ENCODE measurements at places on chromosomes 6 and 20.
A peak's percentile ranks its signal among the peaks of the same experiment; 100 is the strongest.

- DNase-seq = no peak
Measured at GRCh38 chr6:97136626-97137358, 146.2 kb downstream of the MMS22L start.

DNA sequence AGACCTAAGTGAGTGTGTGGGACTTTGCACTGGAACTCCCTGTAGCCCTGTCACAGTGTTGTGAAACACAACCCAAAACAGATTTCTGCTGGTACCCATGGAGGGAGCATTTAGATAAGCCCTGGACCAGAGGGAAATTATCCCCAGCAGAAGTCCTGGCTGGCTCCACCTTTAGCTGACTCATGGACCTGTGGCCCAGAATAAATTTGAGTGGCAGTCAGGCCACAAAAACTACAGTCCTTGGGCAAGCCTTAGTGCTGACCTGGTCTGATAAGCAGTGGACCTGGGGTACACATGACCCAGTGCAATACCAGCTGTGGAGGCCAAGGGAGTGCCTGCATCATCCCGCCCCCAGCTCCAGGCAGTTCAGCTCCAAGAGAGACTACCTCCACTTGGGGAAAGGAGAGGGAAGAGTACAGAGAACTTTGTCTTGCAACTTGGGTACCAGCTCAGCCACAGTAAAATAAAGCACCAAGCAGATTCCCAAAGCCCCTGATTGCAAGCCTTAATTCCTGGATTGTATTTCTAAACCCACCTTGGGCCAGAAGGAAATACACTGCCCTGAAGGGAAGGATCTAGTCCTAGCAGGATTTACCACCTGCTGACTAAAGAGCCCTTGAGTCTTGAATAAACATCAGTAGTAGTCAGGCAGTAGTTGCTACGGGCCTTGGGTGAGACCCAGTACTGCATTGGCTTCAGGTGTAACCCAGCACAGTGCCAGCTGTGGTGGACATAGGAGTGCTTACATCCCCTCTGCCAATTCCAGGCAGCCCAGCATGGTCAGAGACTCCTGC, 140.4 kb upstream of the COL21A1 start:
- DNase-seq = peak; percentile 98

- no peak for DNase-seq
Measured at GRCh38 chr6:130482645-130483390, 117.0 kb downstream of the TMEM200A start.

DNA sequence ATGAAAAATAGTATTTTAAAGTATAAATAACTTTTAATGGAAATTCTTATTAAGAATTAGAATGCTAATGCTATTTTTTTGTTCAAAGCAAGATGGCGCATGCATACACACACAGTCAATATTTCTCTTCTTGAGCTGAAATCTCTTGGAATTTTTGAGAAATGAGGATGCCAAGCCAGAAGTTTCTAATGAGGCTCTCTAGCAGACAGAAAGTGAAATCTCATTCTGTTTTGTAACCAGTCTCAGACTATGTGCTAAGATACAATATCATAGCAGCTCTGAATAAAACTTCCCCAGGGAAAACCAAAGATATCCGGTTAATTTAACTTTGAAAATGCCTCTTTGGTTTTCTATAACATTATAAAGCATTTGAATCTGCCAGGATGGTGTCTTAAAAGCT, 97.2 kb upstream of the HDAC2 start:
- DNase-seq = no peak

GRCh38 chr6:168920289-168920688, 333.4 kb downstream of the THBS2 start:
- DNase-seq = no peak

GRCh38 chr6:88895911-88896310, 67.5 kb downstream of the RNGTT start:
- no peak for DNase-seq

DNA sequence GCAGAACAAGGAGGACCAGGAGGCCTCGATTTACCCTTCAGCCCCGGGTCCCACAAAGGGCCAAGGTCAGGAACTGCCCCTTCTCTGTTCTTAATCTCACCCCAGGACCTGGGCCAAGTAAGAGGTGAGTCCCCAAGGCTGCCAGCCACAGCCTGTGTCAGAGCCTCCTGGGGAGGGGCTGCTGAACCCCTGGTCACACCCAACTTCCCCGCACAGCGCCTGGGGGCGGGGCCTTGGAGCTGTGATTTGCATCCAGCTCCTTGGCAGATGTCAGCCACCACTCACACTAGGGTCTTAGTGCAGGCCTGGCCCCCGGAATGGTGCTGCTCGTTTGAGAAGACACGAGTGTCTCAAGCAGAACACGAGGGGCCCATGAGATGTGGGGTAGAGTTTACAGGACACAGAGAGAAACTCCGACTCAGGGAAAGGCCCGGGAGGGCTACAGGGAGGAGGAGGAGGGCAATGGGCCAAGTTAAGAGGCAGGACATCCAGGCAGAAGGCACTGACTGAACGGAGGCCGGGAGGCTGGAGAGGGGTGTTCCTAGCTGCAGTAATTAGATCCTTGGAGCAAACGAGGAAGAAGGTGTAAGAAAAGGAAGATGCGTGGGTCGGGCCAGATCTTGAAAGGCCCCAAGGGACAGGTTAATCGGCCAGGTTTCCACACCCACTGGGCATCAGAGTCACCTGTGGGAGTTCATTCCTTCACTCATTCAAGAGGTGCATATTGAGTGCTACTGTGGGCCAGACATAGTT, 26.9 kb downstream of the ZBP1 start:
- no peak for DNase-seq

DNA sequence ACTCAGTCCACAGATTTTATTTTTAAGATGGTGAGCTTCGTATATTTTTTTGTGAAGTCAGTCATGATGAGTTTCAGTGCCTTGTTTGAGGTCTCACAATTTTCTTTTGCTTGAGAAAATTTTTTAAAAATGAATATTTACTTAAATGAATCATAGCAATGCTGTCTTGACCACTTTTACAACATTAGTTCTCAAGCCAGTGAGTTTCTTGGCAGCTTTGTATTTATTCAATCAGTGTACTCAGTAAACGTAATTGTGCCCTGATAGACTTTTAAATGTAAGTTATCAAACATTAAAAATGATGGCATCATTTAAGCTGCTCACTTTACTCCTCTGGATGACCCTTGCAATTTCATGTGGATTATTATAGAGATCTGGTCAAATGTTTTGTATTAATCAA, 261.4 kb downstream of the KHDC1L start:
- no peak for DNase-seq

DNA sequence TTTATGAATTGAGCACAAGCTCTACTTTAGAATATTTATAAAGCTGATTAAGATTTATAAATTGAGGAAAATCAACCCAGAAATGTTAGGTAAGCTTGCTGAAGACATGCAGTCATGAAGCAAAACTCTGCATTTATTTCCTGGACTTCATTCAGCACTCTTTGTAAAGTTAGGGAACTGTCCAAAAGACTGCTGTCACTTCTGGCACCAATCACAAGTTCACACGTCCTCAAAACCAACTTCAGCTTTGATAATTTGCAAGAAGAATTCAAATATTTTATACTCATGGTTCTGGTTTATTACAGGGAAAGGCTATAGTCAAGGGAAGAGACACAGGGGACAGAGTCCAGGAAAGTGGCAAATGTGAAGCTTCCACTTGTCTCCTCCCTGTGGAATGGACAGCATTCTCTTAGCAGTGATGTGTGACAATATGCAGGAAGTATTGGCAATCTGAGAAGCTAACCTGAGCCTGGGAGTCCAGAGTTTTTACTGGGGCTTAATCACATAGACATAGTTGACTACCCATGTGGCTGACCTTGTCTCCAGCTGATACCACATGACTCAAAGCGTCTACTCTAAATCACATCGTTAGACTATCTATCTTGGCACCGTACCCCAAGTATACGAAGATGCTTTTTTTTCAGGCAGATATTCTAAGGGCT, 85.4 kb downstream of the PPP1R14C start:
- DNase-seq = no peak

DNA sequence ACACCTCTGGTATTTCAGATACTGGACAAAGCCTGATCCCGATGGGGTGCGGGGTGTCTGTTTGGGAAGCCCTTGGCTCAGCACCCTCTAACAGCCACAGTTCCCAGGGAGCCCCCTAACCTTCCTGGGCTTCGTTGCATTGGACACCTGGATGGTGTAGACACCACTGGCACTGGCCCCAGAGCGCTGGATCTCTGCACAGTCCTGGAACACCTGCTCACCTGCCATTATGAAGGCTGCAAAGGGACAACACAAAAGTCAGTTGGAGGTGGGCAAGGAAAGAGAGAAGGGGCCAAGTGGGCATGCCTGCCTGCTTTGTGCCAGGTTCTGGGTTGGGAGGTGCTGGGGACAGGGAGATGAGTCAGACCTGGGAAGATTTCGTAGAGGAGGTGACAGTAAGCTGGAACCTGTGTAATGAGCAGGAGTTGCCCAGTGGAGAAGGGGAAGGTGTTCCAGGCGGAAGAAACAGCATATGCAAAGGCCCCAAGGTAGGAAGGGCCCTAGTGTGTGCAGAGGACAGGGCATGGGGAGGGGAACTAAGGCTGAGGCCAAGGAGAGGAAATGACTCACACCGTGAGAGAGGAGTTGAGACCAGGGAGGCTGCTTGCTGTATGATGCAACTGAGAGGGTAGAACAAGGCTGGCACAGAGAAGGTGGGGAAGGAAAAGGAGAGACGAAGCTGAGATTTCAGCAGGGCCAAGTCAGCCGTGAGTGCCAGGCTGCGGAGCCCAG, 34.9 kb downstream of the ANGPT4 start:
- DNase-seq = no peak

- DNase-seq = no peak
Measured at GRCh38 chr6:118683881-118684872, 32.8 kb upstream of the CEP85L start.

DNA sequence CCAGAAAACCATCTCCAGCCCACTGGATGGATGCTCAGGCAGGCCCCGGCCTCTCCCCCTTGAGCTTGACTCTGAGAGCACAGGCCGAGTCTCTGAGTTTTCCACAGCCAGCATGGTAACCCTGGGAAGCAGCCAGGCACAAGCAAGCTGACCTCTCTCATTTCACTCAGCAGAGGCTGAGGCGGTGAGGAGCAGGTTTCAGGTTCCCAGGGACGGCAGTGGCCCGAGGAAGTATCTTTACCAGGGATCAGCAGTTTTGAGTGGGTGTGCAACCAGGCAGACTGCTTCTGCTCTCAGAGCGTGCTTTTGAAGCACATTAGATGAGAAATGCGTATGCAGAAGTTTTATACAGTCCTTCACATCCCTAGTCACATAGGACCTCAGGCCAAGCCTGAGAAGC, 12.6 kb downstream of the HCK start:
- DNase-seq = no peak

DNA sequence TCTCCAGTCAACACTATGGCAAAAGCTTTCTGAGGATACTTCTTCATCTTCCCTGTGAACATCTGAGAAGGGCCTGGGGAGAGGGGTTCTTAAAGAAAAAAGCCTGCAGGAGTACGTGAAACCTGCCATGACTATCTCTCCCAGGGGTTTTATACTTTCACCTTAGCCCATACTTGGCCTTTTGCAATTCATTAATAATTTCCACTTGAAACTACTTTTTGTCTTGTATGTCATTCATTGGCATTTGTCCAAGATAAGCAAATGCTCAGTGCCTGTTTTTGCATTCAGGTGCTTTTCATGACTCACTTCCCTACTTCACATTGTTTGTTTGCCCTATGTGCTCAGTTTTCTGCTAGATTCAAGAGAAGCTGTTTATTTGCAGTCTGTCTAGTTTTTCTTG, 580.3 kb upstream of the GJE1 start:
- DNase-seq = peak; percentile 77

- no peak for DNase-seq
Measured at GRCh38 chr6:97462031-97462430, 179.0 kb upstream of the MMS22L start.

- no peak for DNase-seq
Measured at GRCh38 chr6:81755551-81755950, 3.1 kb upstream of the TENT5A start.

DNA sequence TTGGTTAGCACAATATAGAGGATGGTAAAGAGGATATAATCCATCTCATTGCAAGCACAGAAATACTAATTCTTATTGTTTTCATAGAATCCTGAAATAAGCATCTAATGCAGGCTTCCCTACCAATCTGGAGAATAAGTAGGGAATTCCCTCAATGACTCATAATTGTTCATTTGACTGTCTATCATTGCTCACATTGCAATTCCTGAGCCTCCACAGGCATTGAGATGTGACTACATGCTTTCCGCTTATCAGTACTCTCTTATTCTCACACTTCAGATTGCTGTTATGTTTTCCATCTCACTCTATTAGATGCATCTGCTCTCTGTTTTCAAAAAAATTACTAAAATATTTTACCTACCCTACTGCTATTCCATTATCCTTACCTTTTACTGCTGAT, 216.2 kb upstream of the PRSS16 start:
- no peak for DNase-seq

- no peak for DNase-seq
Measured at GRCh38 chr6:36631326-36632011, 37.3 kb downstream of the SRSF3 start.

DNA sequence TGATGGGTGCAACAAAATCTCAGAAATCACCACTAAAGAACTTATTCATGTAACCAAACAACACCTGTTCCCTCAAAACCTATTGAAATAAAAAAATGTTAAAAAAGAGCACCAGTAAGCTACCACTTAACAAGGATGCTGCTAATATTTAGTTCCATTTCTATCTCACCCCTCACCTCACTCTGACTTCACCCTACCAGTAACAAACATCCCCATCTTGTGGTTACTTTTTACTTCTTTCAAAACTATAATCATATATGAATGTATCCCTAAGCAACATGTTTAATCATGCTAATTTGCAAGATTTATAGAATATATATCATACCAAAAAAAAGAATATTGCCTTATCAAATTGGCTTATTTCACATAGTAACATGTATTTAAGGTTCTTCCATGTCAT, 27.4 kb upstream of the SLC24A3 start:
- no peak for DNase-seq

DNA sequence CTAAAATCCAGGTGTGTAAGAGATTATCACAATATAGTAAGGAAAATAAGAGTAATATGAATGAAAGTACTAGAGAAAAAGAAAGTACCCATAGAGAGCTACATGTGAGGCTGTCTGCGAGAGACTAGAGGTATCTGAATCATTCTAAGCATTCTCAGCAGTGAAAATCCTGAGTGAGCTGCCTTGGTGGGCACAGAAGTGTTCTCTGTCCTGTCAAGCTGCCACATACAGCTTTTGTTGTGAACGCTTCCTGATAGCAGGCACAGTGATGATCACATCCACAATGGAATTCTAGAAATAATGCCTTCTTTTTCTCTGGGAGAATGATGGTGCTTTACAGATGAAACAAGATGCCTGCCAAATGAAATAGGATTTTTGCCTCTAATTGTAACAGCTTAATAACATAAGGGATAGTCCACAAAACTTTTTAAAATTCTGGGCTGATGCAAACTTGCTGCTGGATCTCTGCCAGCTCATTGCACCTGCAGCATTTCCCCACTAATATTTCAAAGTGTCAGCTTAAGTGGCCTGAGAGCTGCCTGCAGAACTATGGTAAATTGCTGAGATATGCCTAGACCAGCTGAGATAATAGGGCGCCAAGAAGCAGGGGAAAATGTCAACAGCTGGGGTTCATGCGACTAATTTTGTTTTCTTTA, 620.5 kb downstream of the DOK5 start:
- no peak for DNase-seq

- DNase-seq = no peak
Measured at GRCh38 chr6:113697632-113698410, 159.3 kb upstream of the MARCKS start.

GRCh38 chr20:10316582-10316981, 98.0 kb downstream of the SNAP25 start:
- no peak for DNase-seq

GRCh38 chr20:14337400-14338171, at the start of gene FLRT3:
Gene FLRT3, minus strand, starts transcription at chr20:14337612. Its CDS starts 10,106 bp downstream, at chr20:14327506.
- DNase-seq = peak; percentile 77
